ENCODE measurements at places on chromosomes 11 and 22.

GRCh38 chr22:28346308-28346707 is 333.3 kb downstream of the TTC28 start:
- DNase-seq: no peak

GRCh38 chr11:111540114-111540936 is at the start of gene LAYN:
TSS of gene LAYN (plus strand) at chr11:111540720. CDS start at chr11:111540844, 124 bp downstream.
- DNase-seq: peak; percentile 86

DNA sequence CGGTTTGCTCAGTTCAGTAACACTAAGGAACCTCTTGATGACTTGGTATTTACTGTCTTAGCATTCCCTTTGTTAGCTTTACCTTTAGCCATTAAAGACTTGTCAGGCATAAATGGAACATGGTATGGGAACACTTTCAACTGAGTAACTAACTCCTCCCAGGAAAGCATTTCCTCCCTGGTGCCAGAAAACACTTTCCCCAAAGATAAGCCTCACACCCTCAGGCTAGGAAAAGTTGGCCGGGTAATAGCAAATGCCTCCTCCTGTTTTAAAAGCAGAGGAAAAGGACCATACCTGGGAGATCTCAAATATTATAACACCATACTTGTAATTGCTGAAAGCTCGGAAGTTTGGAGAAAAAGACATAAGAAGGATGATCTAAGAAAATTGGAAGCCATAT is 12.0 kb downstream of the KCNJ11 start:
- no peak for DNase-seq

DNA sequence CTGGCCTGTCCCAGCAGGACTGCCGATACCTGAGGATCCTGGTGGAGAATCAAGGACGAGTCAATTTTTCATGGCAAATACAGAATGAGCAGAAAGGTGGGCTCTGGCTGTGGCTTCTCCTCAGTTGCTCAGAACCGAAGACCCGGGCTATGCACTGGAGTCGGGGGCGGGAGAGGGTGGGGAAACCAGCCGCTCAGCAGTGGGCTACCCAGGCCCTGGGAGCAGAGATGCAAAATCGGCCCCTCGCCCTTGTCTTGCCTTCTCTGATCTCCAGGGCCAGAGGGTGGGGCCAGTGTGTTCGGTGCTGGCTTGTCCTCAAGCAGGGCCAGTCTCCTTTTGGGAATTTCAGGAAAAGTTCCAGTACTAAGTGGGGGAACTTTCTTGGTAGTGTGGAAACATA is 18.4 kb upstream of the GLB1L2 start:
- DNase-seq: no peak

GRCh38 chr22:32204856-32205722 is at the start of gene RFPL2:
TSS of gene RFPL2 (minus strand) at chr22:32205073. CDS start at chr22:32202451, 2,622 bp downstream.
- peak; percentile 84 for DNase-seq

- DNase-seq: peak; percentile 83
These were observed 12.3 kb upstream of the ASRGL1 start for GRCh38 chr11:62324731-62325556.

DNA sequence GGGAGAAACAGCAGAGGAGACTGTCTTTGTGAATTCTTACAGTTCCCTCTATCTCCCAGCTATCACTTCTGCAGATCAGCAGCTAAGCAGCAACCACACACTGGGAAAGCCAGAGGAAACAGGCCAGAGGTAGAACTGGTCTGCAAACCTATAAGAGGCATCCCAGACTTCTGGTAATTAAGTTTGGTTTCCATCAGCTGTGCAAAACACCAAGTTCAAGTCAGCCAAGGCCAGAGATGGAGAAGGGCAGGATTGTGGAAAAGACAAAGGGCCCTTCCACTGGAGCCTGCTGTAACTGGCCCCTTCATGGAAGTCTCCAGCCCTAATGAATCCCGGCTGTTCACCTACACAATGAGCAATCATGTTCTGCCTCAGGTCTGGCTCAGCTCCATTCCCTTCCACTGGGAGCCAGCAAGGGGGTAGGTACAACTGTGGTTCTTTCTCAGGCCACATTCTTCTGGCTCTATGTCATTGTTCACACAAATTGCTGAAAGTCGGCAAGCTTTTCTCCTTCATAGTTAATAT is 4.6 kb upstream of the PAMR1 start:
- no peak for DNase-seq

- no peak for DNase-seq
These were observed 275.4 kb downstream of the DYNC2H1 start for GRCh38 chr11:103384652-103385051.

GRCh38 chr11:91160661-91161060 is 937.8 kb upstream of the CHORDC1 start:
- DNase-seq: no peak

DNA sequence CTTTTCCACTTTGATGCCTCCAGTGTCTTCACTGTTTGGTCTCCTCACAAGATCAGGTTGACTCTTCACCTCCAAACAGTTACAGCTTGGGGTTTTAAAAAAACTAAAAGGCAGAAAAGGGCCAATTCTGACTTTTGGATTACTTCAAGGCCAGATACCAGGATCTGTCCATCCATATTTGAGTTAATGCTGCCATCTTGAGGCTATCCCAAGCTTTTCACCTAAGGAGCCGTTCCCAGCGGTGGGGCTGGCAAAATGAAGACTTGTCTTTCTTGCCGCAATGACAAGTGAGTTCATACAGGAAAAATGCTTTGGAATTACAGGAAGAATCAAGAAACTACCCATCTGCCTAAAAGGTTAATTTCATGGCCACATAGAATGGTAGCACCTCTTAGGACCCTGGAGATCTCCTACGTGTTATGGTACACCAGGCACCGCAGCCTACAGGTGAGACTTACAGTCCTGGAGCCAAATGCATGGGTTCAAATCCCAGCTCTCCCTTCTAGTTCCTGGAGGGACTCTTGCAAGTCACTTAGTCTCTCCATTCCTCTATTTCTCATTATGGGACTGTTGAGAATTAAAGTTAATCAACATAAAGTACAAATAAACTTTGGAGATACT is 6.0 kb upstream of the OR5B21 start:
- peak; percentile 31 for DNase-seq

- DNase-seq: no peak
These were observed 13.2 kb downstream of the PHLDB1 start for GRCh38 chr11:118620529-118621070.

GRCh38 chr22:44723801-44724200 is 21.8 kb downstream of the PRR5 start:
- no peak for DNase-seq

GRCh38 chr11:69588270-69588669 is 52.7 kb upstream of the CCND1 start:
- no peak for DNase-seq

GRCh38 chr22:20203552-20204201 is 52.8 kb upstream of the CCDC188 start:
- peak; percentile 87 for DNase-seq

GRCh38 chr11:123188508-123189165 is 6.4 kb downstream of the CLMP start:
- peak; percentile 41 for DNase-seq
